CD4-positive, CD25-positive, alpha-beta regulatory T cell (primary cell): ENCODE measurements at places on chromosomes 2 and 18. TPM values are rescaled to one million over a fixed set of nuclear protein-coding genes. Genes with fewer than 3 reads are reported as not detected.

- no peaks in the 10 kb centered on the region for H3K4me1 ChIP-seq
- no peak for DNase-seq
- no peaks in the 10 kb centered on the region for H3K27me3 ChIP-seq
- H3K36me3 ChIP-seq: no peaks in the 10 kb centered on the region
Measured at GRCh38 chr2:235643680-235644511, 150.1 kb downstream of the AGAP1 start.

- H3K4me3 ChIP-seq: peak overlapping the region; percentile 37
- H3K27ac ChIP-seq: no peak overlapping the region
- H3K27me3 ChIP-seq: no peaks in the 10 kb centered on the region
- no peaks in the 10 kb centered on the region for H3K36me3 ChIP-seq
Measured at GRCh38 chr2:170651624-170652325, 63.4 kb upstream of the SP5 start.

The ASB1 gene
- 21.7 TPM for polyA plus RNA-seq

- no peaks in the 10 kb centered on the region for H3K36me3 ChIP-seq
- no peak for DNase-seq
- peak overlapping the region; percentile 87 for H3K27ac ChIP-seq
Measured at GRCh38 chr2:126659562-126660467, 3.9 kb downstream of the GYPC start.

DNA sequence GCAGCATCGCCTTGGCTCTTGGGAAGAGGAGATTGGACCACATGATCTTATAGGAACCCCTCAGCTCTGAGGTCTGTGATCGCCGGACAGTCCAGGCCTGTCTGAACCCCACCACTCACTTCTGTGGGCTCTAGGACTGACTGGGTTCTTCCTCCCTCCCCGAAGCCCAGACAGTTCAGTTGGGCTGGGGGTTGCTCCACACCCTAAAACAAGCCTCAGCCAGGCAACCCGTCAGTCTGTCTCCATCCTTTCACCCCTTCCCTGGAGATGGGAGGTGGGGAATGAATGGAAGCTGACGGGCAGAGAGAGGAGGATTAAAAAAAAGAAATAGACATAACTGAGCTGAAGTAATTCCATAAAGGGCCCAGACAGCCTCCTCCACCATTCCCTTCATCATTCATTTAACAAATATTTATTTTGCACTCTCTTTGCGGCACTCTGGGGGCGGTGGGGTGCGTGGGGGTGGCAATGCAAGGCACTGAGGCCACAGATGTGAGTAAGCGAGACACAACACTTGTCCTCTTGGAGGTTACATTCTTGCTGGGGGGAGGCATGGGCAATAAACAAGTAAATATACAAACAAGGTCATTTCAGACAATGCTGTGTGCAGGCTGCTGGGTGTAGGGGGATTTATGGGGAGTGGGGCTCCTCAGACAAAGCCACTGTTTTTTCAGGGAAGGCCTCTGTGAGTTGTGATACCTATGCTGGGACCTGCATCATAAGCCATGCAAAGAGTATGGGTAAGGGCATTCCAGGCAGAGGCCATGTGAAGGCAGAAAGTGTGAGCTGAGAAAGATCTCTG is 12.9 kb downstream of the WNT10A start:
- peaks cover 14% of the 10 kb centered on the region for H3K36me3 ChIP-seq
- H3K4me1 ChIP-seq: peaks cover 72% of the 10 kb centered on the region
- peak overlapping the region; percentile 64 for H3K4me3 ChIP-seq
- no peaks in the 10 kb centered on the region for H3K27me3 ChIP-seq

- H3K4me1 ChIP-seq: no peaks in the 10 kb centered on the region
- no peak overlapping the region for H3K4me3 ChIP-seq
- H3K27me3 ChIP-seq: no peaks in the 10 kb centered on the region
Measured at GRCh38 chr2:28477087-28477486, 18.8 kb upstream of the PLB1 start.

DNA sequence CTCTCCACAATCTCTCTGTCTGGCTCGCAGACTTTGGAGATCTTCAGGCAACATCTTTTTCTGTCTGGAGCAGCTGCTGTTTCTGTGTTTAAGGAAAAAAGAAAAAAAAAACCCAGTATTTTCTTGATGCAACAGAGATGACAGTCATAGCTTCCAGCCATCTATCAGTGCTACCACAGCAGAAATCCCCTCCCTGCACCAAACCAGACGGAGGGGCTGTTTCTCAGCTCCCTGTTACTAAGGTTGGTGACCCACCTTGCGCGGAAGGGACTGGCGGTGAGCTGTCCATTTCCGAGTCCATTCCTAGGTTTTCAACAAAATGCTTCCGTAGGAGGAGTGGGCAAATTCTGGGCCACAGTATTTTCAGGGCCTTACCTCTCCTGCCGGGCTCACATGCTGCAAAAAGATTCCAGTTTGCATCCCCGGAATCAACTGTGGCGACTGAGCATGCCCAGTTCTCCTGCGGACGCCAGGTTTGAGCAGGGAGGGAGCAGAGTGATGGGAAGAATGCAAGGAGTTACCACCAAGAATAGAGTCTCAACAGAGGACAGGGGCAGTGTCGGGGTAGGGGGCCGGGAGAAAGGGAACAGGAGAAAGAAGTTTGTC is 1.2 kb downstream of the SLC4A10 start:
- H3K4me3 ChIP-seq: no peak overlapping the region
- peaks cover 11% of the 10 kb centered on the region for H3K27me3 ChIP-seq
- no peak for DNase-seq
- H3K27ac ChIP-seq: no peak overlapping the region
- no peaks in the 10 kb centered on the region for H3K36me3 ChIP-seq

The ADAM17 gene
- polyA plus RNA-seq: 12.8 TPM

The KCMF1 gene
- 33.1 TPM for polyA plus RNA-seq
